ENCODE measurements at places on chromosomes 6 and 20.
A peak's percentile ranks its signal among the peaks of the same experiment; 100 is the strongest.

GRCh38 chr6:123771126-123771525 lies 32.5 kb upstream of the NKAIN2 start:
- no peak for DNase-seq

- DNase-seq = no peak
Measured at GRCh38 chr6:38476141-38476540, 163.6 kb downstream of the BTBD9 start.

DNA sequence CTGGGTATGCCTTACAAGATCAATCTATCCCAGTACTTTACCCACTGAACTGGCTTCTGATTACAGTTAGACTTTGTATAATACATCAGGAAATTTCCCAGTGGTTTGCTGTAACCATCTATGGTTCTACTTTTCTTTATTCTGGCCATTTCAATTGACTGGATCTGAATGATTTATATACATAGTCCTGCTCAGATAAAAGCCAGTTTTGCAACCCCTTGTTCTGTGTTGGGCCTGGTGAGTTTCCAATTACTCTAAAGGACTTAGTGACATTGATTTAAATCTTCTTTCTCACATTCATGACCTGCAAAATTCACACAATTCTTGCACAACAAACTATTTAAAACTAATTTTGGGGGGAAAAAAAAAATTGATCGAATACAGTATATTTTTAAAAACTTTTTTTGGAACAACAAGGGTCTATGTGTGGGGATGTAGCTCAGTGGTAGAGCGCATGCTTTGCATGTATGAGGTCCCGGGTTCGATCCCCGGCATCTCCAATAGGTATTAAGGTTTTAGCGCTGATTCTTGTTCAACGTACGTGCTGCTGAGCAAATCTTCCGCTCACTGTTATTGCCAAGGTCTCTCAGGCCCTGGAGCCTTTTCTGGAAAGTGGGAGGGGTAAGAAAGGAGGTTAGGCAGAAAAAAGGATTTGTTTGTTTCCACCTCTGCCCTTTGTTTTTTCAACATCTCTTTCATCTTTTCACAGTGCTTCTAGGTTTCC lies 117.5 kb downstream of the GPX5 start:
- no peak for DNase-seq

- DNase-seq = no peak
Measured at GRCh38 chr20:19816386-19816785, 58.3 kb downstream of the RIN2 start.

GRCh38 chr6:14857501-14857900 lies 388.4 kb upstream of the JARID2 start:
- DNase-seq = no peak

DNA sequence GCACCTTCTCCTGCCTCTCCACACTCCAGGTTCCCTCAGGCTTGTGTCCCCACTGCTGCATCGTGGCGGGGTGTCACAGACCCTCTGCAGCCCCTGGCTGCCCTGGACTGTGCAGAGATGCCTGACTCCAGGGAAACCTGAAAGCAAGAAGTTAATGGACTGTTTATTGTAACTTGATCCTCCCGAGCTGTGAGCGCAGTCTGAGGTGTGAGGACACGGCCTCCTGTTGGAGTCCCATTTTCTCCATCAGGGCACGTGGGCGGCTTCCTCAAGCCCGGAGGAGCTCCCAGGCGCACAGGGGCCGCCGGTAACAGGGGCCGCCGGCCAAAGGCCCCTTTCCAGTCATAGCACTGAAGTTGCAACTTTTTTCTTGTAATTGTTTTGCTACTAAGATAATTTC lies 16.9 kb downstream of the RBM38 start:
- peak; percentile 9 for DNase-seq

- DNase-seq = no peak
Measured at GRCh38 chr20:59035381-59035780, 3.2 kb upstream of the ATP5F1E start.

GRCh38 chr6:75478929-75479328 lies 14.7 kb downstream of the FILIP1 start:
- DNase-seq = no peak

GRCh38 chr6:162942866-162943265 lies 215.1 kb downstream of the PACRG start:
- no peak for DNase-seq

DNA sequence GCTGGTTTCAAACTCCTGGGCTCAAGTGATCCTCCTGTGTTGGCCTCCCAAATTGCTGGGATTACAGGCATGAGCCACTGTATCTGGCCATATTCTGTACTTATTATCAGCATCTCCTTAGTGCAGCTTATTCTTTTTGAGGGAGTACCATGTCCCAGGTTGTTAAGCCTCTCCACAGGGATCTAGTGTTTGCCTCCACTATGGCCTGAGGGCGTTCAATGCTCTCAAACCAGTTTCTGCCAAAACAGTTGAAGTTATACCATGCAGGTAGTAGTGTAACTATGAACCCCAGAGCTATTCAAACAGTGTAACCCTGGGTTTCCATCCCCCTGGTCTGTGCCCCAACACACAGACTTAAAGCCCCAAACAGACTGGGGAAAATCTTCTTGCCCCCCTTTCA lies 81.7 kb downstream of the BACH2 start:
- DNase-seq = no peak

DNA sequence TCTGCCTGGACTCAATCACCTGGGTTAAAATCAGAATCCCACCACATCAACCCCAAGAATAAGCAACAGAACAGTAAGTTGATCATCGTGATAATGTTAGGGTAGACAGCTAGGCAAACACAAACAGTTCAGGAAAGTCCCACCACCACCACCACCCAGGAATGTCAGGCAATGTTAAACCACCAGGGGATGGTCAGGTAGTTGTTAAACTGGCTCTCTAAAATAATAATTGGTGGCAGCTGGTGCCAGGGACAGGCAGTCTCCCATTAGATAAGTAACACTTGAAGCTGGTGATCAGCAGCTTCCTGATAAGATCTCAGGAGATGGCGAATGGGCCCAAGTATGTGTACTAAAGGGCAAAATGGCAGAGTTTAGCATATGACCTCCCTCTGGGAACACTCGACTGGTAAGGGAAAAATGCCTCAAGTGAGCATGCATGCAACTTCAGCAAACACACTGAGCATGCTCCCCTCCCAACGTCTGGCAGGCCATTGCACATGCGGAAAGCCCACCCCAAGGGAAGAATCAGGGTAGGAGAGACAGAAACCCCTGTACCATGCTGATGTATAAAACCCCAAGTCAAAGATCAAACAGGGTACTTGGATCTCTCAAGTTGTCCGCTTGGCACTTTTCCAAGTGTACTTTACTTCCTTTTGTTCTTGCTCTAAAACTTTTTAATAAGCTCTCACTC lies 66.6 kb downstream of the IPCEF1 start:
- DNase-seq = no peak

DNA sequence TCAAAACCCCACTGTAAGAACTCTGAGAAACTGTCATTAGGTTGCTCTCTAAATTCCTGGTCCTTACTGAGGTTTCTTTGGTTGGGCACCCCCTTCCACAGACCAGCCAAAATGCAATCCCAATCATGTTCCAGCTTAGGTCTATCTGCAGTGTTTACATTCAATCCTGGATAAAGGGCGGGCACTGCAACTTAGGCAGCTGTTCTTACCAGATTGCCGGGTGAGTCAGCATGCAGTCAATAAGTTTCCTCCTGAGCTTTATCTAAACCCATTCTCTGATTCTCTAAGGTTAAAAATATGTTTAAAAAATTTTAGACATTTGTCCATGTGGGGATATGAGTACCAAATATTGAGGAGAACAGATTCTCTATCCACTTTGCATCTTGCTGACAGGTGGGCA lies 197.8 kb downstream of the HAO1 start:
- DNase-seq = no peak

GRCh38 chr20:54199721-54200176 lies 8.1 kb upstream of the PFDN4 start:
- peak; percentile 78 for DNase-seq

- no peak for DNase-seq
Measured at GRCh38 chr6:84333842-84334241, 106.4 kb upstream of the CEP162 start.

GRCh38 chr6:52526634-52527033 lies 50.2 kb downstream of the TRAM2 start:
- no peak for DNase-seq

- DNase-seq = no peak
Measured at GRCh38 chr6:160217073-160217472, 41.5 kb downstream of the SLC22A2 start.

DNA sequence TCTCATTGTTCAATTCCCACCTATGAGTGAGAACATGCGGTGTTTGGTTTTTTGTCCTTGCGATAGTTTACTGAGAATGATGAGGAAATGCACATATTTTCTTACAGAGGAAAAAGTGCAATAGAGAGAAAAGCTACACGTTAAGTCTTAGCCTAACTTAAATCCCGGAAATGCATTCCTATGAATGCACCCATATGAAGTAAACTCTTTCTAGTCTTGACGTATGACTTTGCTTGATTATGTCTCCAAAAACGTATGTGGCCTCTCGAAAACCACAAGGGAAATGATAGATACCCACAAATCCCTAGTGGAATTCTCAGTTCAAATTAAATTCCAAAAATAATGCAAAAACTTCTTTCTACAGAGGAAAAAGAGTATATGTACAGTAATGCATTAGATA lies 90.7 kb upstream of the SASH1 start:
- no peak for DNase-seq

GRCh38 chr6:46234700-46235099 lies 63.9 kb upstream of the ENPP5 start:
- no peak for DNase-seq

- DNase-seq = no peak
Measured at GRCh38 chr20:8304124-8304816, 172.2 kb downstream of the PLCB1 start.
